ENCODE measurements at places on chromosomes 1 and 21.

GRCh38 chr1:91018006-91018405, 3.8 kb downstream of the ZNF644 start:
- peak; percentile 17 for DNase-seq

DNA sequence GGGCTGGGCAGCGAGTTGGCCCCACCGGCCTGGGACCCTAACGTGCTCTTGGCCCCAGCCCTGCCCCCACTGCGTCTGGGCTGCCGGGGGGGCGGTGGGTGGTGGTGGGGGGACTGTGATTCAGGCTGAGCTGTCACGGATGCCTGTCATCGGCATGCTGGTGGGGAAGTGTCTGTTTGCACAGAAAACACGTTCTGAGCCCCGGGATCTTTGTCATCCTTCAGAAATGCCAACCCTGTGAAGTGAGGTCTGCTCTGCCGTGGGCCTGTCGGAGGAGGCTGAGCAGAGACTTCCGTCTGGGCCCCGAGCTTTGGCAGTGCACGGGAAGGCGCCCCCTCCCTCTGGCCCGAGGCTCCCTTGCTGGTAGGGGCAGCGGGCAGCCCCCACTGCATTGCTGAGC, 24.3 kb upstream of the PLCH2 start:
- DNase-seq, result peak; percentile 61

GRCh38 chr21:31557421-31558188, 101.9 kb upstream of the SOD1 start:
- no peak for DNase-seq

- DNase-seq, result peak; percentile 1
Measured at GRCh38 chr1:197915862-197916499, 1.2 kb upstream of the LHX9 start.

- DNase-seq, result no peak
Measured at GRCh38 chr1:180154003-180154324, 705 bp upstream of the QSOX1 start.

GRCh38 chr1:165444897-165445370, at the start of gene RXRG:
Gene RXRG, minus strand, starts transcription at chr1:165445126. Its CDS starts 233 bp downstream, at chr1:165444893.
- DNase-seq, result no peak
